ENCODE measurements at places on chromosomes 7 and 10. TPM values are rescaled to one million over a fixed set of nuclear protein-coding genes. Genes with fewer than 3 reads are reported as not detected.

GPR146 gene
- 10.3 TPM for total RNA-seq

AKR1C8 gene
- 0.66 TPM for total RNA-seq

TCAF1 gene
- total RNA-seq: 37.2 TPM

PLCE1 gene
- total RNA-seq: 8.7 TPM

MACROH2A2 gene
- total RNA-seq: 21.7 TPM

- no peak for DNase-seq
Observed at GRCh38 chr7:116857052-116857451, 5.3 kb upstream of the CAPZA2 start.

GRCh38 chr10:114631090-114631665 lies 26.9 kb downstream of the ABLIM1 start:
- DNase-seq: no peak

DNA sequence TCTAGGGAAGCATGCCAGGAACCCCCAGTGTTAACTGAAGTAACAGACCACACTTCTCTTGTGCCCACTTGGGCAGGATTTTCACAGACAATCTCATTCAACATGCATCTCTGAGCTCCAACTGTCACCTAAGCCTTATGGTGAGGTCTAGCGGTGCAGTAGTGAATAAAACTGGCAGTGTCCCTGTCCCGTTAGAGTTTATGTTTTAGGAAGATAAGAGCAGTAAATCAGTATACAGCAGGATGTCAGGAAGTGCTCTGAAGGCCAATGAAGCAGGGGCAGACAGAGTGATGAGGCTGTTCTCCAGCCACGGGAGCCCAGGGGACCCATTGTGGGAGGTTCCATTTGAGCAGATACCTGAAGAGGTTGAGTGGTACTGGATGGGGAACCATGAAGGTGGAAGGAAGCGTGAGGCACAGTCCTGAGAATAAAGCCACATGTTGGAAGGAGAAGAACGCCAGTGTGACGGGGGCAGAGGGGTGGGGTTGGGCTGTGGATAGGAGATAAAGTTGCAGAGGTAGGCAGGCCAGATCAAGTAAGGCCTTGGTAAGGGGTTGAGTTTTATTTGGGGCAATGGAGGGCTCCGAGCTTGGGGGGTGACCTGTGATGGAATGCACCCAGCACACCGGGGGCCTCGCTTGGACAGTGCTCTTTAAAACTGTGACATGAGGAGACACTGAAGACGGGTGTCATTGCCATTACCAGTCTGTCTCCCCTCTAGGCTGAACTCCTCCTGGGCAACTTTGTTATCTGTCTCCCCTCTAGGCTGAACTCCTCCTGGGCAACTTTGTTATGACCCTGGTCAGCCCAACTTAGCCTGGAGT lies 6.6 kb downstream of the GDF10 start:
- no peak for DNase-seq

GRCh38 chr10:306675-307185 lies 171.5 kb downstream of the ZMYND11 start:
- peak; percentile 85 for DNase-seq

DNA sequence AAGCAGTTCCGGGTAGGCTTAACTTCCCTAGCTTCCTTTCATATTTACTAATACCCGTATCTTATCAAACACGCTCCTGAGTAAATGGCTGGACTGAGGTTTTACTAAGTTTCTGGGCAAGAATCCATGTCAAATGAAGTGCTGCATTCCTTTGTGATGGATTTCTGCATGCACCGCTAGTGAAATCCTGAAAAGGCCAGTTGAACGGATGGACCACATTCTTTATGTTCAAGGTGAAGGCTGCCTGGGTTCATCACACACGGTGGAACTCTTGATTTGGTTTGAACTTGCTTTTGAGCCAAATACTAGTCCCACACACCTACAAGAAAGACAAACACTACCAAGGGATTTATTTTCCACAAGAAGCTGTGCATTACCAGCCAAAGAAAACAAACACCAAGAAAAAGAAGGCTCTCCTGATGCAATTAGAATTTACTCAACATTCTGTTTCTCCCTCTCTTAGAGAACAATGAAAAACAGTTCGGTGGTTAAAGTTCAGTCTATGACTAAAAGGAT lies 255.0 kb upstream of the SEMA3C start:
- peak; percentile 18 for DNase-seq

DNA sequence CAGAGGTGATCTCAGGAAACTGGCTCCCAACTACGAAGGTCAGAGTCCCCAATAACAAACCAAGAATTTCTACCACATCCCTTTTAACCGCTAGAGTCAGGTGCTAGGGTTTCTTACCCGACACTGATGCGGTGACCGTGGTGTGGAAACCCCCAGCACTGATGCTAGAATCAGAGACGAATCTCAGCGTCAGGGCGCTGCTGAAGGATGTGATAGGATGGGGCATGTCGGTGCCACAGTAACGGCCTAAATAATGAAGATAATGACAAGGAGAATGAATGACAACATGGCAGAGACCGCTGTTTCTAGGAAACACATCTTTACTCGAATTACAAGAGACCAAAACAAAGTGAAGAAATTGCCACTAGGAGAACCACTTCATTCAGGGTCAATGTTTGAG lies 131.1 kb upstream of the RSU1 start:
- DNase-seq: no peak

- no peak for DNase-seq
Observed at GRCh38 chr10:86413046-86413728, 46.6 kb upstream of the GRID1 start.

- DNase-seq: no peak
Observed at GRCh38 chr7:65238785-65239184, 134.9 kb upstream of the ZNF92 start.

DNA sequence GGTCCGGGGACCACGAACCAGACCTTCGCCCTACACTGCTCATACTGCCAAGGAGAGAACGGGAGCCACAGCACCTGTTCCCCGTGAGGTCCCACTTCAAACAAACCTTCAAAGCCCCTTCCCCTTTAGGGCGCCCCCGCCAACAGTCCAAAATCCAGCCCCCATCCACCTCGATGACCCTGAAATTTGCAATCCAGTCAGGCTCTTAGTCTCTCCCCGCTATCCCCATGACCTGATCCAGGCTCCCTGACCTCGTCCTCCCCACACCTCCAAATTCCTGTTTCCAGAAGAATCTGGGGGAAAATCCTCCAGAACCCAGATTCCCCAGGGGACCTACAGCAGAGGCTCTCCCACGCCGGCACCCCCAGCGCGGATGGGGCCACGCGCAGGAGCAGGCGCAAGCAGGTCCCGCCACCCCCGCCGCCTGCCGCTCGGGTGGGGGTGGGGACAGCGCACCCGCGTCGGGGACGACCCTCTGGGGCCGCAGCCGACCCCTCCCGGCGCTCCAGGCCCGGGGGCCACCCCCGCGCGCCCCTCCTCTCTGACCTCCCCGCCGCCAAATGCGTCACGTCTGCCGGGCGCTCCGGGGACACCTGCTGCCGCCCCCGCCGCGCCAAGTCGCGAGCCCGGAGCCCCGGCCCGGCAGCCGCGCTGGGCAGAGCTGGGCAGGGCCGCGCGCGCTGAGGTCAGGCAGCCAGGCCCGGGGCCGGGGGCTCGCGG lies 753 bp downstream of the CAMK2B start:
- peak; percentile 53 for DNase-seq

- DNase-seq: no peak
Observed at GRCh38 chr7:122040147-122040546, 103.9 kb downstream of the AASS start.

GRCh38 chr7:105024734-105025133 lies 10.7 kb downstream of the KMT2E start:
- DNase-seq: no peak

All from kidney (tissue), 22 donors.